HFFc6 (cell line): ENCODE measurements at places on chromosomes 16 and 17.

DNA sequence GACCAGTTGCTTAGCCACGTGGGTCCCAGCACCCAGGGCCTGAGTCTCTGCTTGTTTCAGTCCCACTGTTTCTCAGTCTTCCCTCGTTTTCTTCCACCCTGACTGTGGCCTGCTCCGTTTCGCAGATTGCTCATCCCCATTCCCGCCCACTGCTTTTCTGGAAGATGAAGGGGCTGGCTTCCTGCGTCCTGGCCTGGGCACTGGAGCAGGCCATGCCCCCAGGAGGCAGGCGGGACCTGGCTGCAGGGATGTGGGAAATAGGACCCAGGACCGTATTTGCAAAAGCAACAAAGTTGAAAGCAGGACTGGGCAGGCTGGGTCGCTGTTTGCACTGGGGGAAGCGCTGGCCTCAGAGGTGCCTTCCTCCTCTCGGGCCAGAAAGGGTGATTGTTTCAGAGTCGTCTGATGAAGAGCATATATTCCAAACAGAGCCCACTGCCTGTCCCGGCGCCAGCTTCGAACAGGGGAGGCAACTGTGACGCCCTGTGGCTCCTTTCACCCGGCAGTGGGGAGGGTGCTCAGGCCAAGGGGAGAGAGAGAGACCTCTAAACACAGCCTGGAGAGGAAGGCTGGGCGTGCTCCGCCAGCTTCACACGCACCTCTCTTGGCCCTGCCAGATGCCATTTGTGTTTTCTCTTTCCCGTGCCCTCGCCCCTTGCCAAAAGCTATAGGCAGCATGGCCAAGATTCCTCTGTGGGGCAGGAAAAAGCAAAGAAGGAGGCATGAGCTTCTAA is 108.6 kb downstream of the CMIP start:
- DNase-seq = no peak

- DNase-seq = no peak
Measured at GRCh38 chr17:40493697-40494096, 7.7 kb downstream of the TNS4 start.

GRCh38 chr17:61699694-61700093 is 108.7 kb upstream of the NACA2 start:
- DNase-seq = no peak

DNA sequence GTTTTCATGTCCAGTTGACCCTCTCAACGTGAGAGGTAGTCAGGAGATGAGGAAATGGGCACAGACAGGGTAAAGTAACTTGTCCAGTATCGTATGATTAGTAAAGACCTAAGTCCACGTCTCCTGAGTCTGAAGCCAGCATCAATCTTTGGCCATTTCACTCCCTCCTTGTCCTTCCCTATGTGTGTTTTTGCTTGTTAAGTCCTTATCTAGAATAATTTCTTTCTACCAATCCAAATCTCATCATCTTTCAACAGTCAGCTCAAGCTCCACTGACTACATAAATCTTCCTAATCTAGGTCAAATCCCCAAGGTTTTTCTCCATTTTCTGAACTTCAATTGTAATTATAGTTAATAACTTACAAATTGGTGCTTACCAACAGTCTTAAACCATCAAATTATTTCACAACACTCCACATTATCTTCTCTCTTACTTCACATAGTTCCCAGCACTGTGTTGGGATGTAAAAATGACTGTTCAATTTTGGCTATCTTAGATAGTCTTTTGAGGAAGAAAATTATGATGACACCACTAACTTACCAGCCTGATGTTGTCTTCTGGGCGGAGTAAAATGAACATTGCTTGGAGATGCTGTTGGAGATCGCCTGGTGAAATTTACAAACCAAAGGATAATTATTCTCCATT is 72.3 kb upstream of the CORO6 start:
- DNase-seq = no peak

DNA sequence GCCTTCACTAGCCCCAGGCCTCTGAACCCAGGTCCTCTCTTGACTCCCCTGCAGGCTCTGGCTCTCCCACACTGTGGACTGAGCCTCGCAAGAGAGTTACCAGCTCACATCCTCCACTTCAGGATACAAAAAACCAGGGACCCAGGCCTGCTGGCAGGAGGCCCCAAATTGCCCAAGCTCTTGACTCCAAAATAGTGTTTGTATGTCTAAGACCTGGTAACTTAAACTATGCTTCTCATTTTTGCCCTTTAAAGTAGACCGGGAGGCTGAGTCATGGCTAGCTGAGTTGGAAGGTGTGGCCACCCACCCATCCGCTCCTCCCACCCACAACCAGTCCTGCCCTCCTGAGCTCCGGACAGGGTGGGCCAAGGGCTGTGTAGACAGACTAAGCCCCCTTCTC is 250.0 kb downstream of the SOX9 start:
- peak; percentile 64 for DNase-seq

DNA sequence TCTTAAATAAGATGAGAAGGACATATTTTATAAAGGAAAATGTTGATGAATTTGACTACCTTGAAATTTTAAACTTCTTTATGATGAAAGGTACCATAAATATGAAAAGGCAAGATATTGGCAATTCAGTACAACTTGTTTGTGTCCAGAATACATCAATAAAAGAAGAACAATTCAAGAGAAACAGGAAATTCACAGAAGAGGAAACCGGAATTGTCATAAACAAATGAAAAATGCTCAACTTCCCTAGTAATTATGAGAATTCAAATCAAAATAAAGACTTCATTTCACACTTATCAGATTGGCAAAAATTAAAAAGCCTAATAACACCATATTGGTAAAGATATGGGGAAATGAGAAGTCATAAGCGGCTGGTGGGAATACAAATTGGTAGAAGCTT is 54.3 kb downstream of the WSB1 start:
- DNase-seq = no peak

GRCh38 chr16:53588081-53588648 is 85.2 kb upstream of the AKTIP start:
- DNase-seq = no peak

GRCh38 chr16:57049678-57050077 is 42.7 kb upstream of the CPNE2 start:
- no peak for DNase-seq

DNA sequence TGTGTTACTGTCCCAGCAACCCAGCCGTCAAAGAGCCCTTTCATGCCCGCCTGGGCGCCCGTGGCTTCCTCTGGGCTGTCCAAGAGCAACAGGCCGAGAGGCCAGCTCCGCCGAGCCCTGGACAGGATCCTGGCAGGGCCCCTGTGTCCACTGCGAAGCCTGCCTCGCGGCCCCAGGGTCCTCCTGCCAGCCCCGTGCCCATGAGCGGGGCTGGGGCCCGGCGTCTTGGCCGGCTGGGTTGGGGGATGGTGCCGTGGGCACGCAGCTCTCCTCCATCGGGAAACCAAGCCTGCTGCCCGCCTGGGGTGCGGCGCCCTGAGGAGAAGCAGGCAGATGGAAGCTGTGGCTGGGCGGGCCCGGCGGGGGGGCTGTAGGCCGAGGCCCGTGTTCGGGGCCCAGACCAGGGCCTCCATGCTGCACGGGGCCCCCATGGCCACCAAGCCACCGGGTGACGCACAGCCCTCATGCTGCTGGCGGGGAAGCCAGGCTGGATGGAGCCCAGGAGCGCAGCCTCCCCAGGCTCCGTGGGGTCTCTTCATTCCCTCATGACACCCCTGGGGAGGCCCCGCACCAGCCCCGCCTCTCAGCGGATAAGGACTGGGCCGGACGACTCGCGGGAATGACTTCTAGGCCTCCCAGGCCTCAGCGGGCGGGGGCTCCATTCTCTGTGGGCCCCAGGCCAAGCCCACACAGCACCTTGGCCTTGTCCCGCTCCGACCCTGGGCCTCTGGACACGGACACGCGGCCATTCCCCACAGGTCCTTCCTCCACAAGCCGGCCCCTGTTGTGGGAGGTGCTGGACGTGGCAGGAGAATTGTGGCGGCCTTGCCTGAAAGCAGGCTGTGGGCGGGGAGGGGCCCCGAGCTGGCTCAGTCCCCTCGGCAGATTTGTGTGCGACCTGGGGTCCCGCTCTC is at the start of gene C1QTNF8:
Gene C1QTNF8 (minus strand): TSS at position 76 of the 914 bp plus-strand sequence. CDS start 1,322 bp downstream, outside the sequence.
- DNase-seq = no peak

DNA sequence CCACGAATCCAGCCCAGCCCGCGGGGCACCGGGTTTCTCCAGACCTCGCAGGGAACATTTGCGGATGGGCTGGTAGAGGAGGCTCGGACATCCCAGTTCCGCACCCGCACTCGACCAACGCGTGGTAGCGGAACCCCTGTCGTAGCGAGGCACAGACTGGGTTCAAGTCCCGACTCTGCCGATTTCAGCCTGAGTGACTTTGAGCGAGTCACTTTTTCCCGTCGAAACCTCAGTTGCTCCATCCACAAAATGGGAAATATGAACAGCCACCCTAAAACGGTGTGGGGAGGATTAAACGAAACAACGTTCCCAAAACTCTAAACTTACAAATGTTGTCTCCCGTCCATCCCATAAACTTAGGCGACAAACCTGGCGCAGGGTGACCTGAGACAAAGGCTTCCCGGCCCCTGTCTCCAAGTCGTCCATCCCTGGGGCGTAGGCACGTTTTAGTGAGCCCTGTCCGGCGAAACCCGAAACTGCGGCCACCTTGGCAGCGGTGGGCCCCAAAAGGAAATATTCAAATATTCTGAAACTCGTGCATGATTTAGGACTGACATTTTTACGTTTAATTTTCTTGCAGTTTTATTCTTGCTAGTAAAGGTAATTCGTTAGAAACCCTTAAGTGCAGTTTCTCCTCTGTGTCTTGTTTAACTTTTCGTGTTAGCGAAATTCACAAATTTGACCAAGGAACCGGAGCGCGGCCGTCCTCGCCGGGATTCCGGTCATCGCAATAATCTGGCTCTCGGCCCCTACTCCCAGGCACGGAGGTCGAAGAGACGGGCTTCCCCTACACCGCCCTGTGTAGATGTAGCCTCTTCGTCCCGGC is 1.9 kb upstream of the MLLT6 start:
- DNase-seq = no peak

GRCh38 chr17:76191896-76192295 is 48.4 kb downstream of the RNF157 start:
- no peak for DNase-seq

GRCh38 chr16:88405216-88406060 is 22.7 kb downstream of the ZNF469 start:
- DNase-seq = no peak

DNA sequence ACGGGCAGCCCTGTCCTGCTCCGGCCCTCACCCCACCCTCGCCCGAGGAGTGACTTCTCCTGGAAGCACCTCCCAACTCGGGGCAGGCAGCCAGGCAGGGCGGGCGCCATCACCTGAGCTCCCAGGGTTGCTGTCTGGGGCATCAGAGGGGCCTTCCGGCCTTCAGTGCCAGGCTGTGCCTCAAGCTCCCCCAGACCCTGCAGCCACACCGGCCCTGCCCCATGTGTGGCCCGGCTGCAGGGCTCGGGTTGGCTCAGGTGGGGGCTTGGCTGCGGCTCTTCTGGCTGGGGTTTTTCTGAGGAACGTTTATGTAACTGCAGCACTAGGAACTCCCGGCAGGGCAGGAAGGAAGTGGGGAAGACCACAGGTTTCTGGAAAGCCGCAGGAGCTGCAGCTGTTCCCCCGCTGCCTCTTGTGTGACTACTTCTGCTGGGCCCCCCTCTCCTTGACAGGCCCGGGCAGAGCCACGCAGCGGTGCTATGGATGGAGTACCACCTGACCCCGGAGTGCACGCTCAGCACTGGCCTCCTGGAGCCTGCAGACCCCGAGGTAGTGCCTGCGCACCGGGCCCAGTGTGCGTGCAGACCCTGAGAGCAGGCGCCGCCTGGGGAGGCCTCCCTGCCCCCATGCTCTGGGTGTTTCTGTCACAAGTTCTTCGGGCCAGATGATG is 45.6 kb downstream of the PRMT7 start:
- no peak for DNase-seq

DNA sequence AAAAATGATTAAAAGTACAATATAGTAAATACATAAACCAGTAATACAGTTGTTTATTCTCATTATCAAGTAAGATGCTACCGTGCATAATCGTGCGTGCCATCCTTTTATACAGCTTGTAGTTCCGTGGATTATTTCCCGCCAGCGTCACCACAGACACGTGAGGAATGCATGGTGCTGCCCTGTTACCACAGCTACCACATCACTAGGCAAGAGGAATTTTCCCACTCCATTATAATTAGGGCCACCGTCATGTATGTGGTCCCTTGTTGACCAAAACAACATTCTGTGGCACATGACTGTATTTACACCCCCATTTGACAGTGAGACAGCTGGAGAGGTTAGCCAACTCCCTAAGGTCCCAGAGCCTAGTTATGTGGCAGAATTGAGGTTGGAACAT is 30.5 kb upstream of the LGALS9 start:
- DNase-seq = no peak

GRCh38 chr16:85457366-85457765 is 155.8 kb upstream of the GSE1 start:
- peak; percentile 17 for DNase-seq

GRCh38 chr16:83513008-83513755 is 294.6 kb upstream of the HSBP1 start:
- peak; percentile 25 for DNase-seq

GRCh38 chr16:22677024-22677830 is 136.7 kb upstream of the HS3ST2 start:
- DNase-seq = no peak

DNA sequence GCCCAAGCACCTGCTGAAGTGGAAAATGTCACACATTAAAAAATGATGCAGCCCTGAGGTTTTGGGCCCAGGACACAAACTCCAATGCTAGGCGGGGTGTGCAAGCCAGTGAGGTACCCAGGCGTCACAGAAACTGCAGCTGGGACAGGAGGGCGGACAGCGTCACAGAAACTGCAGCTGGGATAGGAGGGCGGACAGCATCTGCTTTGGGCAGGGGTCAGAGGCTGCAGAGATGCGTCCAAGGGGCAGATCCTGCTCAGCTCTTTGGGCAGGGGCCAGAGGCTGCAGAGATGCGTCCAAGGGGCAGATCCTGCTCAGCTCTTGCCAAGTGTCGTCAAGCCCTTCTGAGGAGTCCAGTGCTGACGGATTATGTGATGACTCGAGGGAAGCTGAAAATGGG is 43.9 kb upstream of the RCVRN start:
- no peak for DNase-seq

DNA sequence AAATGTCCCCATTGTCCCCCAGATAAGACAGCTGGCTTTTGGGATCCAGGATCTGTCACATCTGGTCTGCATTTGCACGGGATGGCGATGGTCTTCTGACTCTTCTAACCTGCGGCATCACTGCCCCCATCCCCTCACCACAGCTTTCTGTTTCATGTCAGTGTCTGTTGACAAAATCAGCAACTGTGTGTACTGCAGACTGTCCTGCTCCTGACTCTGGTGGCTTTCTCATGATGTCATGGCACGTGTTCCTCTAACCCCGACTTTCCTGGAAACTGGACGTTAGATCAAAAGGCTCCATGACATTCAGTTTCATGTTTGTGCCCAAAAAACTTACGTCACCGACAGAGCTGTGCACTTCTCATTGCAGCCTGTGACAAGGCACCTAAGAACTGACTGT is 30.1 kb upstream of the CPNE2 start:
- no peak for DNase-seq

GRCh38 chr17:38653230-38653629 is 21.5 kb downstream of the EPOP start:
- no peak for DNase-seq

GRCh38 chr16:75342308-75342811 is 90.9 kb upstream of the BCAR1 start:
- DNase-seq = peak; percentile 80

DNA sequence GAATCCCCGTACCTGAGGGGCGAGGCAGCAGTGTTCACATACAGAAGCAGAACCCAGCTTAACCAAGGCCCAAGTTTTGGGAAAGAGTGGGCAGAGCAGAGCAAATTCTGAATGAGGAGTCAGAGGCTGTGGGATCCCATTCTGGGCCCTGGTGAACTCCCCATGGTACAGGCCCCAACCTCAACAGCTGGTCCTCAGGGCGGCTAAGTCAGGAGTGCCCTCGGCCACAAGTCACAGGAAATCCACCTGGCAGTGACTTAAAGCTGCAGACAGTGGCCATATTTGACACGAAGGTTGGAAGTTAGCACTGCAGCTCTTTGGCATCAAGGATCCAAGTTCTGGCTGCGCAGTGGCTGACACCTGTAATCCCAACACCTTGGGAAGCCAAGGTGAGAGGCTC is 237.1 kb downstream of the PARN start:
- no peak for DNase-seq
